Activated T-helper 1 cell treated with Interleukin-2 at 50 U/mL for 16 hours (primary cell): ENCODE measurements at places on chromosomes 11 and 22.

DNA sequence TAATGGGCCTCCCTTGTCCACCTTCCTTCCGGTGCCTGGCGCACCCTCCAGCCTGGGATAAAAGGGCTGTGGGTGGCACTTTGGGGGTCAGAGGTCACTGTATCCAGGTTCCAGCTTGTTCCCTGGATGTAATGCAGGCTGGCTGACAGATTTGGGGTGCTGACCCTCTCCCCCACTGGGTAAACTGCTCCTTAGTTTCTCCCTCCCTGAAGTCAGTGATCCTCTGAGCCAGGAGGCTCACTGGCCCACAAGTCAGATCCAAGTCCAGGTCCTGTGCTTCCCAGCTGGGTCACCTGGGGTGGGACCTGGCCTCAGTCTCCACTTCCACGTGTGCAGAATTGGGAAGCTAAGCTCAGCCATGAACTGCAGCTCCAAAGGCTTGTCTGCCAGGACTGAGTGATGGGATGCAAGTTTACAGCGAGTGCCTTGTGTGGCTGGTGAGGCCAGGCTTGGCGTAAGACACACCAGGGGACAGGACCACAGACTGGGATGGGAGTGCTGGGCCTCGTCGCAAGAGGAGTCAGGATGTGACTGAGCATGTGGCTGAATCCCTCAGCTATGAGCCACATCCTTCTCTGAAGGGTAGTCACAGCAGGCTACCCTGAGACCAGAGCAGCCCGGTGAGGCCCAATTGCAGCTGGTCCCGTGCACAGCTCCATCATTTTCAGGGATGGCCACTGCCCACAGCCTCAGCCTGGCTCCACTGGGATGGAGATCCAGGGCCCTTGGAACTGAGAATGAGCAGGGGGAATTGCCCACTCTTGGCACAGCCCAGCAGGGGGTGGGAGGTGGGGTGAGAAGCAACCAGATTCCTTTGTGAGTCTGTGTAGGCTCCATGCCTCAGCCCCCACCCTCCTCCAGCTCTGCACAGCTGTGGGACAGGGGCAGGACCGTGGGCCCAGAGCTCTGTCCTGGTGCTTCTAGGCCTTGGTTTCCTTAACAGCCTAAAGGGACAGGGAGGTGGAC, 7.2 kb downstream of the SHISA8 start:
- no peak for DNase-seq

DNA sequence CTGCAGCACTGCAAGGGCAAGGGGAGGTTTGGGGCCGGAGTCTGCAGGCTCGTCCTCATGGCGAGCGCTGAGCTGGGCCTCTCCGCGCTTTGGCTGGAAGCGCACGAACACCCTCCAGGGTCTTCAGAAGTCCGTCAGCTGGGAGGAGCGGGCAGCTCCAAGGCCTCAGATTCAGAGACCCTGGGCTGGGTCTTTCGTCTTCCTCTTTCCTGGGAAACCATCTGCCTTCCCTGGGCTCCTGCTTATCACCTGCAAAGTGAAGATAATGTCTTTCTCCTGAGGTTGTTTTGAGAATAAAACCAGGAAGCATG, 525.6 kb downstream of the BRD1 start:
- no peak for DNase-seq

GRCh38 chr11:108788565-108789199, 123.8 kb downstream of the DDX10 start:
- no peak for DNase-seq

GRCh38 chr11:128047026-128047425, 540.3 kb downstream of the ETS1 start:
- DNase-seq, result no peak

GRCh38 chr22:18966748-18967147, 30.7 kb upstream of the PRODH start:
- DNase-seq, result no peak
